ENCODE measurements at places on chromosomes 3 and 15.

GRCh38 chr3:37833302-37834186 lies 28.1 kb upstream of the CTDSPL start:
- DNase-seq, result no peak

GRCh38 chr3:108500728-108501127 lies 9.7 kb downstream of the MYH15 start:
- DNase-seq, result peak; percentile 15

GRCh38 chr3:89966877-89967665 lies 859.6 kb downstream of the EPHA3 start:
- DNase-seq, result no peak

- DNase-seq, result peak; percentile 74
These were observed 21.3 kb upstream of the PLCH1 start for GRCh38 chr3:155766206-155766605.

DNA sequence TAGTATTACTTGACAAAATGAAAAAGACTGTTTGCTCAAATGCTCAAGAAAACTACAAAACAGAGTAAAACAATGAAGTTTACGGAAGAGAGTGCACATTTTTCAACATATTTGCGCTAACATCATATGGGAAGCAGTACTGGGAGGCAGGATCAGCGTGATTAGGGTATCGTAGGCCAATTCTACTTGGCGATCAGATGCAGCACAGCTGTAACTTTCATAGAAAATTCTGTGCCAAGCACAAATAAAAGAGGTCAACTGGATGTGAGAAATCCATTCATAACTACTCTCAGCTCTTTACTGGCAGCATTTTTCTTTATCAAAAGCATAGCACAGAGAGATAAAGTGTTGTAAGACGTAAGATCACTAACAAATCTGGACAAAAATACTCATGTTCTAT lies 1196.3 kb upstream of the GBE1 start:
- DNase-seq, result no peak
